CD4-positive, alpha-beta memory T cell (primary cell): ENCODE measurements at places on chromosomes 2 and 18. TPM values are rescaled to one million over a fixed set of nuclear protein-coding genes. Genes with fewer than 3 reads are reported as not detected.

DNA sequence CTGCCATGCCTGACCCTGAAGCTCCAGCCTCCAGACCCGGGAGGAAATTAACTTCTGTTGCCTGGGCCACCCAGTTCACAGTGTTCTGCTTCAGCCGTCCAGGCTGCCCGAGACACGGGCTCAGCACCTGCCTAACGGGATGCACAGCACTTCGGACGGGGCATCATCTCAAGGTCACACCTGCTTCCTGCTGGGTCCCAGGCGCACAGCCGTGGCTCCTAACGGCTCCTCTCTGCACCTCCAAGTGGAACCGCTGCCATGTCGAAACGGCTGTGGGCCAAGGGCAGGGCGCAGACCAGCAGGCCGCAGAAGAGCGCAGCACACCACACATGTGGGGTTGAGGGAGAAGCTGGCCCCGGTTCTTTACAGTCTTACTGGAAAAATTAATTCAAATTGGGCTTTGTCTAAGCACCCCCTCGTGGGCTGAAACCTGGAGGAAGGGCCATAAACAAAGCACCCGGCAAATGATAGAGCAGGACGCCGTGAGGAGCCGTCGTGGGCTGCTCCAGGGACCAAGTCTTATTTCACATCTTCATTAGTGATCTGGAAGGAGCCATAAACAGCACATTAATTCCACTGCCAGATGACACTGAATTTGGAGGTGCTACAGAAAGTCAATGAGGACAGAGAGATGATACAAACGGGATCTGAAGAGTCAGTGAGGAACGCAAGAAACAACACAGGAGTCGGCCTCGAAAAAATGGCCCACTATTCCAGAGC, 59.6 kb downstream of the EIPR1 start:
- peaks cover 4% of the 10 kb centered on the region for H3K36me3 ChIP-seq
- H3K4me1 ChIP-seq = peaks cover 5% of the 10 kb centered on the region
- no peak overlapping the region for H3K4me3 ChIP-seq
- no peaks in the 10 kb centered on the region for H3K27me3 ChIP-seq
- H3K27ac ChIP-seq = no peak overlapping the region

DNA sequence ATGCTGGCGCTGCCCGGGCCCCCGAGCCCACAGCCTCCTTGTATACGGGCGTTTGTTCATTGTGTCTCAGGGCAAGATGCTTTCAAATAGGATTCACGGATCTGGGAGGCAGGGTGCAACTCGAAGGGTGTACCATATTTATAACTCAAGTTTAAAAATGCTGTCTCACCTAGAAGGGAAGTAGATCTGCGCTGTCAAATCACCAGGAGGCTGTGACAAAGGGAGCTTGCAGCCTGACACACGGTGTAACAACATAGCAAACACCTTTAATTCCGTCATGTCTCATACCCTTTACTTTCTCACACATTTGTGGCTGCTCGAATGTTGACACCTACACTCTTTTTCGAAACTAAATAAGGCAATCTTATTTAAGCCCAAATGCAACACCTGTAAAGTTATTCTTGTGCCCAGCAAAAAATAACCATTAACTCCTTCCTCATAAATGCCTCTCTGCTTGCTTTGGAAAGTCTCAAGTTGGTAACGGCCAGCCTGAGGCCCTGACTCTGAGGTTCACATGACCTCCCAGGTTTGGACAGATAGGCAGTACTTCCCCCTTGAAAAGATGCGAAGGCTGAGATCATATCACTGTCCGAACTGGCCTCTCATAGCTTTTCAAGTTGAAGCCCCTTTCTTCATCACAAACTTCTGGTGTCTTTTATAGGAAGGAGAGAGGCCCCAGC, 11.6 kb downstream of the ZEB2 start:
- no peaks in the 10 kb centered on the region for H3K36me3 ChIP-seq
- H3K4me1 ChIP-seq = peaks cover 7% of the 10 kb centered on the region
- no peak overlapping the region for H3K27ac ChIP-seq
- H3K4me3 ChIP-seq = no peak overlapping the region
- H3K27me3 ChIP-seq = no peaks in the 10 kb centered on the region
- no peak for DNase-seq

- DNase-seq = no peak
- peaks cover 7% of the 10 kb centered on the region for H3K4me1 ChIP-seq
- no peaks in the 10 kb centered on the region for H3K36me3 ChIP-seq
- no peaks in the 10 kb centered on the region for H3K27me3 ChIP-seq
- no peak overlapping the region for H3K27ac ChIP-seq
- no peak overlapping the region for H3K4me3 ChIP-seq
These were observed 6.2 kb upstream of the DNAJB2 start for GRCh38 chr2:219272995-219273394.

DNA sequence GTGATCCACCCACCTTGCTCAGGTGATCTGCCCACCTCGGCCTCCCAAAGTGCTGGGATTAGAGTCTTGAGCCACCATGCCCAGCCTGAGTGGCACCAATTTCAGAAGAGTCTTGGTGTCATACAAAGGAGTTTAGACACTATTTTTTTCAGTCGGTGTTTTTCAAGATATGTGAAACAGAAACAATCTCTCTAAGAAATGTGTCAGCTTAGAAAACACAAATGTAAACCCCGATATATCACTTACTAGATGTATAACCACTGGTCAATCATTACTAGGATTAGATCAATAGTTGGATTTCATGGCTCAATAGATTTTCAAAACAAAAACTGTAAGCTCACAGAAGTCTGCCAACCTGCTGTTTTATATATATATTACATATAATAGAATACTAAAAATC, 67.2 kb upstream of the FRZB start:
- no peak overlapping the region for H3K27ac ChIP-seq
- no peak for DNase-seq
- H3K4me1 ChIP-seq = no peaks in the 10 kb centered on the region
- no peak overlapping the region for H3K4me3 ChIP-seq
- H3K27me3 ChIP-seq = no peaks in the 10 kb centered on the region

- no peaks in the 10 kb centered on the region for H3K4me1 ChIP-seq
- DNase-seq = no peak
- H3K27me3 ChIP-seq = no peaks in the 10 kb centered on the region
- H3K27ac ChIP-seq = no peak overlapping the region
These were observed 337.7 kb downstream of the ALK start for GRCh38 chr2:29583548-29584156.

DNA sequence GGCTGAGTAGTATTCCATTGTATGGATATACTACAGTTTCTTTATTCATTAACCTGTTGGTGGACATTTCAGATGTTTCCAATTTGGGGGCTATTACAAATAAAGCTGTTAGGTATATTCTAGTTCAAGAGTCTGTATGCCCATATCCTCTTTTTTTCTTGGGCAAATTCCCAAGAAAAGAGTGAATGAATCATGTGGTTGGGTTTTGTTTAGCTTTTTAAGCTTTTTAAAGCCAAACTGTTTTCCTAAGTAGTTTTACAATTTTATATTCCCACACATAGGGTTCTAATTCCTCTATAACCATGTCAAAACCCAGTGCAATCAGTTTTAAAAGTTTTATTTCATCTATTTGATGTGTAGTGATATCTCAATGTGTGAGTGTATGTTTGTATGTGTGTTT, 44.9 kb upstream of the BAZ2B start:
- H3K27me3 ChIP-seq = no peaks in the 10 kb centered on the region
- no peaks in the 10 kb centered on the region for H3K36me3 ChIP-seq
- no peaks in the 10 kb centered on the region for H3K4me1 ChIP-seq
- H3K27ac ChIP-seq = no peak overlapping the region
- no peak for DNase-seq
- no peak overlapping the region for H3K4me3 ChIP-seq

DNA sequence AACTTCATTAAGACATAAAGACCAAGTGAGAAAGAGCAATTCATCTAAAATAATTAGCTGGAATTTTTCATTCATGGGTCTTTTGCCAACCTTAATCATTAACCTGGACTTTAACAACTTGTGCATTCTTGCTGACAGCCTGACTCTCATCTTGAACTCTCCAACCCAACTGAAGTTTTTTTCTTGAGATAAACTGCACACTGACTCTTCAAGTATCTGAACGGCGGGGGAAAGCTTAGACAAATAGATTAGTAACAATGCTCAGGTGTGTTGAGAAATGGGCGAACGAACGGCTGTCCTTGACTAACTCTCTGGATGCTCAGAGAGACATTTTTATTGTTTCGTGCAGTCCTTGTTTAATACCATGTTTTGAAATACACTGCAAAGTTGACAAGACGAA, 186.0 kb downstream of the DPP10 start:
- no peak for DNase-seq
- H3K4me1 ChIP-seq = no peaks in the 10 kb centered on the region
- H3K27me3 ChIP-seq = no peaks in the 10 kb centered on the region
- H3K36me3 ChIP-seq = no peaks in the 10 kb centered on the region

DNA sequence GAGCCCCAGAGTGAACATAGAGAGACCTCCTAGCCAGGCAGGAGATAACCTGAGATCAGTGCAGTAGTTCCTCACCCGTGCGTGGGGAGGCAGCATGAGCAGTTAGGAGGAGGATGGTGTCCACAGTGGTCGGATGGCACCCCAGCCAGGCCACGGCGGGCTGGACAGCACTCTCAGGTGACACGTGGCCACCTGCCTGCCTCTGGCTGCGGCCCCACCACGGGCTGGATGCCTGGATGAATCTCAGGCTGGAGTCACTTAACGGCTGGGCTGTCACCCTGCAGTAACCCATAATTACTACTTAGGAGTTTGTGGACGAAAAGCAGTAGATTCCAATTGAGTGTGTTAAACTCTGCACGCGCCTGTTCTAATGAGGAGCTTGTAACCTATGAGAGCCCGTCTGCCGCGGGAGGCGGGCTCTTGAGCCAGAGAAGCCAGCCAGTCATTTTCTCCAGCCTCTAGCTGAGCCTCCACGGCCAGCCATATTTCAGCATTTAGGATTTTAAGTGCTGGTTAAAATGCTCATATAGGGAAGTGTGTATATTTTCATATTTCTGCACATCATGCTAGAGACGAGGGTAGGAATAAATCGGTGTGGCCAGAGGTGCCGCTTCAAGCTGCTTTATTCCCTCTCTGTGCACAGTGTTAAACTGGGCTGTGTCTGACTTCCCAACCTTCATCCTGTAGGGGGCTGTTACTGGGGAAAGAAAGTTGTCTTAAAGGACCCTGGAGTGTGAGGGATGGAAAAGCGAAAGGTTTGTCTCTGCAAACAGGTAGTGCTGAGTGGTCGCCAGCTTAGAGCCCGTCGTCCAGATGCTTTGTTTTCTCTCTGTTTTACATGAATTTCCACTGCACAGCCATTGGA, 144.0 kb downstream of the GLI2 start:
- no peaks in the 10 kb centered on the region for H3K36me3 ChIP-seq
- DNase-seq = no peak
- H3K4me1 ChIP-seq = no peaks in the 10 kb centered on the region

DNA sequence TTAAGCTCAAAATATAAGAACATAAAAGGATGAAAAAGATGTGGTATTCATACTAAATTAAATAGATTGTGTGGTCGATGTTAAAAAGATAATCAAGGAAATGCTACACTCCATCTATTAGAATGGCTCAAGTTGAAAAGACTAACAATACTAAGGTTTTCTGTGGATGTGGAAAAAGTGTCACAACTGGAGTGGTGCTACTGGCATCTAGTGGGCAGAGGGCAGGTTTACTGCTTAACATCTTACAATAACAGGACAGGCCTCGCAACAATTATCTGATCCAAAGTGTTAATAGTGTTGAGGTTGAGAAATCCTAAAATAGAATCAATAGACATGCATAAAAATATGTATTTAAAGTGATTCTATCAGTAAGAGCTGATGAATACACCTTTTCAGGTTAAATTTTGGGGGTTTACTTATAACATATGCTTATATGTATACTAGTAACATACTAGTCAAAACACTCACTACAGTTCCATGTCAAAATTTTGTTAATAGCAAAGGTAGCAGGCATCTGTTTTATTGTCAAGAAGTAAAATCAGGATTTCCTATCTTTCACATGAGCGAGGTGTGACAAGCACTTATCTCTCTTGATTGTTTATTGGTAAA, 91.5 kb upstream of the TMEFF2 start:
- DNase-seq = no peak
- H3K4me1 ChIP-seq = no peaks in the 10 kb centered on the region
- H3K36me3 ChIP-seq = no peaks in the 10 kb centered on the region
- H3K27me3 ChIP-seq = no peaks in the 10 kb centered on the region
- no peak overlapping the region for H3K27ac ChIP-seq

DNA sequence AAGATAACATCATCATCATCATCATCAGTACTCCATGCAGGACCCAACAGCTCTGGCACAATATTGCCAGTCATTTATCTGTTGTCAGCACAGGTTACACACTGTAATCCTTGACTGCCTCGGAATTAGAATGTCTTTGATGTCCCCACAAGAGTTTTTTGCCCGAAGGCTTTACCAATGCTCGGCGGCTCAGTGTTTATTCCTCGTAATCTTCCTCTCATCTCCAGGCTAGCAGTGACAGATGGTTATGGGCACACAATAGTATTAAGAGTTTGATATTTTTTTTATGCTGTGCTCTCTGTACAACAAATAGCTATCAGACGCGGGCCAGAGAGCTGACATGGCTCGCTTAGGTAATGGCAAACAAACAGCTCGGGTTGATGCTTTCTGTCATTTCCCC, 515.2 kb downstream of the ZEB2 start:
- DNase-seq = no peak
- no peaks in the 10 kb centered on the region for H3K27me3 ChIP-seq
- no peaks in the 10 kb centered on the region for H3K4me1 ChIP-seq

Gene LTBP1
- not detected for polyA plus RNA-seq
